MV-4-11 (cell line): ENCODE measurements at places on chromosomes 12 and 14.
A peak's percentile ranks its signal among the peaks of the same experiment; 100 is the strongest.

DNA sequence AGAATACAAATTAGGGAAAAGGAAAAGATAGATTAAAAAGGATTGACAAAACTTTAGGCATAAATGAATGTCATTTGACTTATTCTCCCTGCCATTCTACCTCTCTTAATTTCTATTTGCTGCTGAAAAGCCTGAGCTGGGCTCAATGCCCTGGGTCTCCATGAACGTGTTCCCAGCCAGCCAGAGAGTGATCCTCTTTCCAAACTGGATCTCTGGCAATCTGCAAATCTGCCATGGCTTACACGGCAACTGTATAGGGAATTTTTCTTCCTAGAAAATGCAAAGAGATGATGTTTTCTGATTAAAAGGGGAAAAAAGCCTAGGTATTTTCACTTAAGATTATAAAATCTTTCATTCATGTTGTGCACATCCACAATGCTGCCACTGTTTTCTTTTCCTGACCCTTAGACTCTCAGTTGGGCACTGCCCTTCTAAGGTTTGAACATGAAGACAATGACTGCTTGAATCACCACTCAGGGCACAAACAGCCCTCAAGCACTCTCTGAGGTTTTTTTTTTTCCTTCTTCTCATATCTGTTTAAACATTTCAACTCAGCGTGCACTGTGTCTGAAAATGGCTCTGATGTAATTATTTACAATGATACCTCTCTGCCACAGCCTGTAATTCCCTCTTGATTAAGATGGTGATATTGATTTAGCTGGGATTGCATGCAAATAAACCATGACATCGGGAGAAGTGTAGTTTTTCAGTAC lies 60.3 kb downstream of the DACT1 start:
- no peak for DNase-seq

- DNase-seq, result no peak
These were observed 16.7 kb upstream of the LYZ start for GRCh38 chr12:69331519-69331908.

DNA sequence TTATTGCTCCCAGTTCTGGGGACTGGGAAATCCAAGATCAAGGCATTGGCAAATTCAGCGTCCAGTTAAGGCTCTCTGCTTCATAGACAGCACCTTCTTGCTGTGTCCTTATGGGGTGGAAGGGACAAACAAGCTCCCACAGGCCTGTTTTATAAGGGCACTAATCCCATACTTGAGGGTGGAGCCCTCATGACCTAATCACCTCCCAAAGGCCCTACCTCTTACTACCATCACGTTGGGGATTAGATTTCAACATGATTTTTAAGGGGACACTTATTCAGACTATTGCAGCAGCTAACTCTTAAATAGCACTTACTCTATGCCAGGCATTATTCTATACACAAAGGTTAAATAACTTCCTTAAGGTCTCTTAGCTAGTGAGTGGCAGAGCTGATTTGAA lies 17.3 kb downstream of the TOGARAM1 start:
- DNase-seq, result no peak

GRCh38 chr12:56699020-56699661 lies 11.1 kb upstream of the PTGES3 start:
- peak; percentile 90 for DNase-seq

GRCh38 chr12:71295953-71296352 lies 138.2 kb upstream of the TSPAN8 start:
- DNase-seq, result no peak

- DNase-seq, result no peak
These were observed 22.2 kb downstream of the CCDC88C start for GRCh38 chr14:91395466-91395865.

GRCh38 chr12:109462868-109463692 lies 14.0 kb downstream of the KCTD10 start:
- DNase-seq, result peak; percentile 92

GRCh38 chr14:102131741-102132140 lies 8.0 kb upstream of the WDR20 start:
- DNase-seq, result no peak

- peak; percentile 48 for DNase-seq
These were observed 25.9 kb upstream of the LGALS3 start for GRCh38 chr14:55103005-55103640.

GRCh38 chr12:77315407-77315806 lies 250.0 kb upstream of the E2F7 start:
- no peak for DNase-seq

GRCh38 chr12:120858306-120859088 lies 45.7 kb downstream of the SPPL3 start:
- DNase-seq, result peak; percentile 6

- peak; percentile 23 for DNase-seq
These were observed 886 bp upstream of the PRICKLE1 start for GRCh38 chr12:42590330-42590934.

- no peak for DNase-seq
These were observed 145.9 kb upstream of the SLCO1C1 start for GRCh38 chr12:20549108-20549719.

- no peak for DNase-seq
These were observed 25.4 kb upstream of the SLC10A1 start for GRCh38 chr14:69822456-69822855.

DNA sequence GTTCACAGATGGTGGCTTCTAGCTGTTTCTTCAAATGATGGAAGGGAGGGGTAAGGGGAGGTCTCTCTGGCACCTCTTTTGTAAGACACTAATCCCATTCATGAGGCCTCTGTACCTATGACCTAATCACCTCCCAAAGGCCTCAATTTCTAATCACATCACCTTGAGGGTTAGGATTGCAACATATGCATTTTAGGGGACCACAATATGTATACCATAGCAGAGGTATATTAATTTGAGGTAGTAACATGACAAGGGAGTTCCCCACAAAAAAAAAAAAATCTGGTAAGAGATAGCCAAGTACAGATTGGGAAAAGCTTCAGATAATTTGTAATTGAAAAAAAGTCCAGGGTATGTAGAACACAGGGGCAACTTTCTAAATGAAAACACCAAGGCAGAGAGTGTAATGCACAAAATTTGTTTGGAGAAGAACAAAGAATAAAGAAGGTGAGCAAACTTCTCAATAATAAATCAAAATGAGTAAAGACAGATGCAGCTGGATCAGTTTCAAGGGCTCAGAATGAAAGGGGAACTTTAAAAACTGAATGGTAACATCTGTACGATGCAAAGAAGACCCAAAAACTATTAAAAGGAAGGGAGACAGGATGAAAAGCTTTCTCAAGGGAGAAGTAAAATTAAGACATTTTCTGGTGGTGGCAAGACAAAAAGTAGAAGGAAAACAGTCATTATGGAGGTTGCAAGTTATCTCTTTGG lies 125.5 kb upstream of the DCN start:
- DNase-seq, result peak; percentile 94

GRCh38 chr14:68181519-68182326 lies 362.1 kb downstream of the RAD51B start:
- DNase-seq, result no peak

GRCh38 chr12:27385766-27386564 lies 53.3 kb downstream of the BMAL2 start:
- no peak for DNase-seq

- peak; percentile 44 for DNase-seq
These were observed 97.6 kb downstream of the RAD52 start for GRCh38 chr12:851913-852312.

GRCh38 chr14:35515916-35516315 lies 18.0 kb upstream of the INSM2 start:
- no peak for DNase-seq

DNA sequence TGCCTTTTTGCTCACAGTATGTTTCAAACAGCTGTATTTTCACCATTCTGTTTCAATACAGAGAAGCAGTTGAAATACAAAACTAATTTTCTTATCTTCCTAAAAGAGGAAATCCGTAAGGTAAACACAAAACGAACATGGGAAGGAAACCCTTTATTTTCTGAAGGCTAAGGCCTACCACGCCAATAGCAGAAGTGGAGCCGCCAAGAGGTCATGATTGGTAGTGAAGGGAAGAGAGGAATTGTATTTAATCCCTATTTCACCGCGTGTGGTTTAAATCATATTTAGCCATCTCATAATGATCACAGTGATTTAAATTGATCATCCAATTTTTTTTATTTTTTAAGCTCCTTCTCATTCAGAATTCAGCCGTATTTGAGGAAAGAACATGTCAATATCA lies 398.2 kb downstream of the PRKD1 start:
- DNase-seq, result no peak

GRCh38 chr12:117733549-117733805 lies 235.3 kb downstream of the KSR2 start:
- no peak for DNase-seq

DNA sequence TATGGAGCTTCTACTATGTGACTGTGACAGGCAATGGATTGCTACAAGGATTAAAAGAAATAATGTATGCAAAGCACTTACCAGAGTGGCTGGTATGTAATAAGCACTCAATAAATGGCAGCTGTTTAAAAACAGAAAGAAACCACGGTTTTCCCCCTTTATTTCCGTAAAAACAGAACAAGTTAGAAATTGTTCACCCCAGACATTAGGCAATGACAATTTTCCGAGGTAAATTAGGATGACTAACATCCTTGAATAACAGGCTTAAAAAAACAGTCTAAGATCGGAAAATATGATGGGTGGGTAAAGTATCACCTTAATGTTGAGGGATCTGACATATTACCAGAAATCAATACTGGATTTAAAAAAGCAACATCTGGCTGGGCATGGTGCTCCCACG lies 20.9 kb upstream of the CNIH1 start:
- peak; percentile 30 for DNase-seq

GRCh38 chr12:53968214-53969127 lies 4.5 kb upstream of the HOXC11 start:
- no peak for DNase-seq

GRCh38 chr12:43832463-43833168 lies 3.3 kb upstream of the TMEM117 start:
- DNase-seq, result peak; percentile 68

DNA sequence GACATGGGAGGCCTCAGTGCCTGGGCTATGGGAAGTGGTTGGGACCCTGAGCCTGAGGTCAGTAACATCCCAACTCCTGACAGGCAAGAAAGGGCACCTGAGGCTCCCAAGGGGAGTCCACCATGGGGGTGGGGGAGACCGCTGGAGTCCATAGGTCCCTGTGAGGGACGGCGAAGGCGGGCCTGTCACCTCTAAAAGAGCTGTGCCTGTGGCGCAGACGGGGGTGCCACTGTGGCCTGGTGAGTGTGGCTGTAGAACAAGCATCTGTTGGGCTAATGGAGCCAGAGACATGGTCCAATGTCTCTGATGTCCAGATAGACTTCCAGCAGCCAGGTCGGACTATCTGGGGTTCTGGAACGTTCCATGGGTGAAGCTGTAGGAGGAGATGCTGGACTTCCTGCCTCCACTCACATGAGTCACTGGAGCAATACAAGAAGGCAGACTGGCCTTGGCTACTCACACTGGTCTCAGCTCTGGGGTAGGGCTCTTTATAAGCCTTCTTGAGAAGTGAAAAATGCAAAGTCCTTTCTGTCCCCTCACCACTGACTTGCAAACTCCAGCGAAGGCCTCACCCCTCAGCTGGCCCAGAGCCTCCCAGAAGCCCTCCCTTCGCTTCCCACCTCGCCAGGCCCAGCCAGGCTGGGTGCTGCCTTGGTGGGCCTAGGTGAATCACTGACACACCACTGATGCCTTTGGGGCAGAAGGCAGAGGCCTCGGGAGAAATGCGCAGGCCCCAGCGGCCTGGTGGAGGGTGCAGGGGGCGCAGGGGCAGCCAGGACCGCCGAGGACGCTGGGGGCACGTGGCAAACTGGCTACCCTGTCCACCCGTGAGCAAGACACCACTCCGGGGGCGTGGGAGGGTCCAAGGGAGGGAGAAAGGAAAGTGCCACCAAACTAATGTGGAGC lies 1.1 kb upstream of the TRAF3 start:
- no peak for DNase-seq

- DNase-seq, result peak; percentile 51
These were observed 3.1 kb upstream of the SSH1 start for GRCh38 chr12:108860443-108860842.

DNA sequence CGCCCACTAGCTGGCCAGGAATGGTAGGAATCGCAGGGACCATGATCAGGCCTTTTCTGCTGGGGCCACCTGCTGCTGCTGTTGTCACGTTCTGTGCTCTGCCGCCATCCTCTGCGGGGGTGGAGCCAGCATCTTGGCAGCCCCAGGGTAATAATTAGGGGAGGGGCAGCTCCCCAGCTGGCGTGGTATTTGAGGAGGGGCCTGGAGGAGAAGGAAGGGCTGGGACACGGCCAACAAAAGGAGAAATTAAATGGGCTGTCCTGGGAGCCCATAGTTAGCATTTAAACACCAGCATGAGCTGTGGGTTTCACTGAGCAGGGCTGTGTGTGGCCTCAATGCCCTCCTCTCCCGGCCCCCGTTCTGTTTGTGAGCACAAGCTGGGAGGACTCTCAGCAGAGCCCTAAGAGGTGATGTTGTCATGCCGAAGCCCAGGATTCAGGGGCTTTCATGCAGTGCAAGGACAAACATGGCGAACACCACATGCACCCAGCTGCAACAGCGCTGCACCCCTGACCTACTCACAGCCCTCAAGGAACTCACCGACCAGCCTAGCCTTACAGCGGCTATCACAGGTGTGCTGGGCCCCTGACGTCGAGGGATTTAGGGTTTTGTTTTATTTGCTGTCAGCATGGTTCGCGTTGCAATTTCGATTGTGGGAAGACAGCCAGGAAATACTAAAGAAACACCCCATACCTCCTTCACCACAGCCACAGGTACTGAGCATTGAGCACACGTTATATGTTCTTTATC lies 324.3 kb downstream of the CACNA1C start:
- no peak for DNase-seq
